ENCODE measurements at places on chromosomes 3 and 15.

DNA sequence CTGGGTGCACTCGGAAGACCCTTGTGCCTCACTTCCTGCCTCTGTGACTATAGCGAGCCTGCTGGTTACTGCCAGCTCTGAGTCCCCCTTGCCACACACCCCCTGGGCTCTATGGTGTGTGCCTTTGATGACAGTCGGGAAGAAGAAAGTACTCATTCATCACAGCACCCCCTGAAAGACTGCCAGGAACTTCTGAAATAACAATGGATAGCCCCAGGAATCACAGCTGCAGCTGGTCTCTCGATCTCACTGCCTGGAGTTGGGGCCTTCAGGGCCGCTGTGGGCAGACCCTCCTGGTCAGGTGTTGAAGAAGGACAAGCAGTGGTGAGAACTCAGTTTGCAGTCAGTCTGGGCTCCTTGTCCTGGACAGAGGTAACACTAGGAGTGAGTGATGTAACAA lies 9.8 kb upstream of the RPP14 start:
- DNase-seq, result no peak

DNA sequence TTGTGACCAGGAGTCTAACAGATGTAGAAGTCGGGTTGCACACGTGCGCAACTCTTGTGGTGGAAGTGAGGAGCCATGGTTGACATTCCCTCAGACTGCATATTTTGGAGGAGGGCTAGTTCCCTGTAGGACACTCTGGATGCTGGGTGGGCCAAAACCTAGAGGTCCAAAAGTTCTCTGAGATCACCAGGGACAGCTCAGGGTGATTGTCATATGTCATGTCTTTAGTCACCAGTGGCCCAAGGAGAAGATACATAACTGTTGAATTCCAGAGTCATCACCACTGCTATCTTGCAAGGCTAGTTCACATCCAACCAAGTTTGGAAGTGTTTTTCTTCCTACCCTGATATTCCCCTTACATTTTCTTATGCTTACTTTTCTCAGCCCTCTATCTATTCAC lies 95.2 kb upstream of the C3orf80 start:
- no peak for DNase-seq

GRCh38 chr3:10957976-10958749 lies 34.4 kb upstream of the SLC6A1 start:
- DNase-seq, result peak; percentile 53

DNA sequence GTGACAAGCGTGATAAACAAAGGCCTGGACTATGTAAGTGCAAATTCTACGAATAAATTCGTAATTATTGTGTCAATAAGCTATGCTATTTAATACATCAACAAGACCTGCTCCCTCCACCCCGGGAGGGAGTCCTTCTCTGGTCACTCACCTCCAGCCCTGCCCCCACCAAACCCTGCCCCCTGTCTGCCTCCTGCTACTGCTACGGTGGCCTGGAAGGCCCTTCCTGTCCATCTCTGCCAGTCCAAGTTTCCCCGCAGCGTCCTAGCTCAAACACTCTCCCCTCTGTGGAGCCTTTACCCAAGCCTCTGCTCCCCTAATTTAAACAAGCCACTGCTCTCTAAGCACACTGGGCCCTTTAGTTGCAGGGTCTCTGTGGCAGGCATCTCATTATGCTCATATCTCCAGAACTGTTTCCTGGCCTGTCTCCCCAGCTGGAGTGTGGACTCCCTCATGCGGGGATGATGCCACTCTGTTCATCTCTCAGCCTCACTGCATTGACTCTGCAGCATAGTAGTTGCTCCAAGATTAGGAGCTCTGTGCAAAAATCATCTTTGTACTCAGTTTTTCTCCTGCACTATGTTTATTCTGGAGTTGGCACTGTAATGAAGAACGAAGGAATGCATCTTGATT lies 241.2 kb downstream of the NTRK3 start:
- no peak for DNase-seq

Data from right hindlimb (tissue), 1 donor.